T-helper 2 cell (primary cell): ENCODE measurements at places on chromosomes 11 and 22.

GRCh38 chr11:2363130-2363529 lies 14.0 kb upstream of the CD81 start:
- DNase-seq: no peak

DNA sequence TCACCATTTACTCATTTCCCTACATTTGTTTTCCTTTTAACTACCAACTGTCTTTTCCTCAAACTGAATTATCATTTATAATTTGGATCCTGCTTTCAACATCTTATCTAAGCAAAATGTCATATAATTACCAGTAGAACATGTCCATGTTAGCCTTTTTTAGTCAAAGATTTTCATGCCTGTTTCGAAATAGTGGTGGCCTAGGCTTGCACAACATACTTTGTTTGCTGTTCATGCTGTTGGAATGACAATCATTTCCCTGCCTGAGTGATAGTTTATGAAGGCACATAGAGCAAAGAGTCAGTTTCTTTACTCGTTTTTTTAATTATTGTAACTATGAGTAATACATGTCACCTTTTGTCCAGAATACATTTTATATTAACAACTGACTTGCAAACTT lies 144.3 kb upstream of the ANO3 start:
- DNase-seq: no peak

- no peak for DNase-seq
These were observed 135.9 kb upstream of the KIRREL3 start for GRCh38 chr11:127136438-127136837.

DNA sequence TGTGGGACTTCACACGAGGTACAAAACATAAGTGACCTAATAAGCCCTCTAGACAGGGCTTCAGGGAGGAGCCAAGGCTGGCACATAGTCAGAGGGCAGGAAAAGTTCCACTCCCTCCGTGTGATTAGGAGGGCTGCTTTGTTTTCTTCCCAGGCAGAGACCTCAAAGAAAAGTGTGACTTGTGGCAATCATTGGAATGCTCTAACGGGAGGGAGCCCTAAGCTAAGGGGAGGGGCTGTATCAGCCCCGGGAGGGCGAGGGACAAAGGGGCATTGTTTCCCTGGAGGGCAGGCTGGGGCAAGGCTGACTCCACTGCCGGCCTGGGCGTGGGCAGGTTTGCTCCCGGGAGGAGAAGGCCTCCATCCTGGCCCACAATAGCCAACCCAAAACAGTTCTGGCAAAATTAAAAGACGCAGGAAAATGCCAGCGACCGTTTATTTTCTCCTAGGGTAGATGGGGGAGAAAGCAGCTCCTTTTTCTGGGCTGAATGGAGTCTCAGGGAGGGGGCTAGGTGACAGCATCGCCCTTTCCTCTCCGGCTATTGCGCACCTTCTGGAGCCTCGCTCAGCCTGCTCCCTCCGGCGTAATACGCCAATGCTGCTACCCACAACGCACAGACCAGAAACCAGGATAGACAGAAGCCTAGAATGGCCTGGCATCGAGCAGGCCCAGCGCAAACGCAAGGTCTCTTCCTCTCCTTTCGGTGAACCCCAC lies 60.2 kb downstream of the ENDOD1 start:
- DNase-seq: no peak

DNA sequence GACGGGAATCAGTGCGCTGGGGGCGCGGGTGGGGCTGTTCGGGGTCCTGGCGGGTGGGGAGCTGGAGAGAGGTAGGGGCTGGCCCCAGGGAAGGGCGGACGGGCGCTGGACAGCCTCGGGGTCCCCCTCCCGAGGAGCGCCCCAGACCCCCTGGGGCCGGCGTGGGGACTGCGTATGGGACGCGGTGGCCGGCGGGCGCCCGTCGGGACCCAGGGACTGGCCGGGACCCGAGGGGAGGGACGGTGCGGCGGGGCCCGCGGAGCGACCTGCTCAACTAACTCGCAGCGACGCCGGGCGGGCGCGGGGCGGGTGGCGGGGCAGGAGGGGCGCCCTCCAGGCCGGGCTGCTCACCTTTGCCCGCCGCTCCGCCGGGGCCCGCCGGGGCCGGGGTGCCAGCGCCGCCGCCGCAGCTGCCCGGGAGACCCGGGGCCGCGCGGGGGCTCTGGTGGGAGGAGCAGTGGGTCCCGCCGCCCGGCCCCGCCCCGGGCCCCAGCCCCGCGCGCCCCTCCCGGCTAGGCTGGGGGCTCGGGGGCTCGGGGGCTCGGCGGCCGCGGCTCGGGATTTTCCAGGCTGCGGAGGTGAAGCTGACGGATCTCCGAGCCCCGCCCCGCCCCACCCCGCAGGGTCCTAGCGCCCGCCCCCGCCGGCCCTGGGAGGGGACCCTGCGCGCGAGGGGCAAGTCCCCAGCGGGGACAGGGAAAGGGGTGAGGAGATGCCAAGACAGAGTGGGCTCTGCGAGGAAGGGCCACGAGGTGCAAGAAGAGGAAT lies 12.3 kb downstream of the STARD10 start:
- DNase-seq: peak; percentile 61

- DNase-seq: no peak
These were observed 9.6 kb upstream of the CD248 start for GRCh38 chr11:66326261-66327111.

GRCh38 chr22:46678785-46679700 lies 58.9 kb downstream of the GRAMD4 start:
- DNase-seq: no peak

GRCh38 chr11:120950880-120951279 lies 73.0 kb upstream of the TBCEL start:
- no peak for DNase-seq

GRCh38 chr11:70067036-70067435 lies 11.1 kb upstream of the ANO1 start:
- DNase-seq: no peak

DNA sequence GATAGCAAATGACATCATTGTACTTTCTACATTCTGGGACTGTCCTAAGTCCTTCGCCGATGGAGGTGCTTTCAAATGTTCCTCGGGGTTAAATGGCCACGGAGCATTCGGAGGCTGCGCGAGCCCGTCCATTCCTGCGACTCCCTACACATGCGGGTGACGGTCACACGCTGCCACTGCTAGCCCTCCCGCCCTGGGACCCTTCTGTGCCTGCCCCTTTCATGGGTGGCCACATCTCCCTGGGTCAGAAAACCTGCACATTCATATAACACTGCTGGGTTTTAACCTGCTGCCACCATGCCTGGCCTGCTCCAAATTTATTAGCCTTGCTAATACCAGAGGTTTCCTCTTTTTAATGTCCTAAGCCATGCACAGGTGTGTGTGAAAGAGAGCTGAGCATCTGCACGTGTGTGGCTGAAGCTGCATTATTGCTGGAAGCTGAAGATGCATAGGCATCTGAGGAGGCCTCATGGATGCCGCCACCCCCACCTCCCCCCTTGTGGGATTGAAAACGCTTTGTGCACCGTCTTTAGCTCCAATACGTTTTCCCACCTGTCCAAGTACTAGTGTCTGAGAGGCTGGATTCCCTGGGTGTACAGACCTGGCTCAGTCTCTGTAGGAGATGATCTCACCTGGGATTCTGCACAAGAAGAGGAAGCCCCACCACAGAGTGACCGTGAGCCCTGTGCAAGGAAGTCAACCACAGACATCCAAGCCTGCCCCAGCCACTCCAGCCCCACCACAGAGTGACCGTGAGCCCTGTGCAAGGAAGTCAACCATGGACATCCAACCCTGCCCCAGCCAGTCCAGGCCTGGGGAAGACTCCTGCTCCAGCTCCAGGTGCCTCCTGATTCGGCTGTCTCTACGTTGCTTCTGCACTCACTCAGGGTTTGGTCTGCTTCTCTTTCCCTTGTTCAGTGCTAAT lies 626.4 kb downstream of the BRD1 start:
- DNase-seq: no peak

DNA sequence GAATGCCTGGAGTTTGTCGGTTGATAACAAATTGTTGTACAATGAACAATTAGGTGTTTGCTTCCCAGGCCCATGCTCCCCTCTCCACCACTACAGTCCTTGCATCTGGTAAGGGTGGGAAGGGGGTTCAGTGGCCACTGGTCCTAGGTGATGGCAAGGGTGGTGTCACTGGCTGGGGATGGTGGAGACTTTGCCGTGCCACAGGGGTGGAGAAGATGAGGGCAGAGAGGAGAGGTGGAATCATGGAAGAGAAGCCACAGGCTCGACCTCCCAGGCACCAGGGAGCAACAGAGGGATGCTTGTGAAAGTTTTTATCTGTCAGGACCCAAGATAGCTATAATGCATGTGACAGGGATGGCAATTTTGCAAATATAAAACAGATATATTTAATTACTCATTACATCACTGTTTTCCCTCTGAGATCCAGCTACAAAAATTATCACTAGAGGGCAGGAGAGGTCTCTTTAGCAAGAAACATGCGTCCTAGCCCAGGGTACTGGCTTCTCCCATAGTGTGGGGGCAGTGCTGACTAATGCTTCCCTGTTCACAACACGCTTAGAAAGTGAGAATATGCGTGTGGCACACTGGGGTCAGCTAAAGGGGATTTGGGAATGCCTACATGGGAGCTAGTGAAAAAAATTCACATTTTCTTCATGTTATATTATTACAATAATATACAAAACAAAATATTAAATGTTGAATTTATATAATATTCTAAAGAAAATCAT lies 49.0 kb upstream of the AMPD3 start:
- peak; percentile 29 for DNase-seq

- no peak for DNase-seq
These were observed 261.9 kb upstream of the LUZP2 start for GRCh38 chr11:24234822-24235508.

DNA sequence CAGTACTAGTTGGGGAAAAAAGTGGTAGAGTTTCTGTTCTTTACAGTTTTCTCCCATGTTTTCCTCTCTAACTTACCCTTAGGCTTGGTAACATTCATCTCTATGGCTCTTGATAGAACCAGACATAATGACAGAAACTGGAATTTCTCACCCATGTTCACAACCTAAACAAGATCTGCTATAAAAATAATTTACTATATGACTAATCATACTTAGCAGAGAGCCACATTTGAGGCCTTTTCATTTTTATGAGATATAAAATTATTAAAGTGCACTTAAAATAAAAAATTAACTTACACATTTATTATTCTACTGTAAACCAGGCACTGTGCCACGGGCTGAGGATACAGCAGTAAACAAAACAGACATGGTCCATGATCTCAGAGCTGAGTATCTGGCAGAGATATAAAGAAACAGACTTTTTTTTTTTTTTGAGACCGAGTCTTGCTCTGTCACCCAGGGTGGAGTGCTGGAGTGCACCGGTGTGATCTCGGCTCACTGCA lies 98.1 kb downstream of the GAB2 start:
- no peak for DNase-seq

- DNase-seq: no peak
These were observed 12.9 kb downstream of the OLFML1 start for GRCh38 chr11:7498193-7498592.

DNA sequence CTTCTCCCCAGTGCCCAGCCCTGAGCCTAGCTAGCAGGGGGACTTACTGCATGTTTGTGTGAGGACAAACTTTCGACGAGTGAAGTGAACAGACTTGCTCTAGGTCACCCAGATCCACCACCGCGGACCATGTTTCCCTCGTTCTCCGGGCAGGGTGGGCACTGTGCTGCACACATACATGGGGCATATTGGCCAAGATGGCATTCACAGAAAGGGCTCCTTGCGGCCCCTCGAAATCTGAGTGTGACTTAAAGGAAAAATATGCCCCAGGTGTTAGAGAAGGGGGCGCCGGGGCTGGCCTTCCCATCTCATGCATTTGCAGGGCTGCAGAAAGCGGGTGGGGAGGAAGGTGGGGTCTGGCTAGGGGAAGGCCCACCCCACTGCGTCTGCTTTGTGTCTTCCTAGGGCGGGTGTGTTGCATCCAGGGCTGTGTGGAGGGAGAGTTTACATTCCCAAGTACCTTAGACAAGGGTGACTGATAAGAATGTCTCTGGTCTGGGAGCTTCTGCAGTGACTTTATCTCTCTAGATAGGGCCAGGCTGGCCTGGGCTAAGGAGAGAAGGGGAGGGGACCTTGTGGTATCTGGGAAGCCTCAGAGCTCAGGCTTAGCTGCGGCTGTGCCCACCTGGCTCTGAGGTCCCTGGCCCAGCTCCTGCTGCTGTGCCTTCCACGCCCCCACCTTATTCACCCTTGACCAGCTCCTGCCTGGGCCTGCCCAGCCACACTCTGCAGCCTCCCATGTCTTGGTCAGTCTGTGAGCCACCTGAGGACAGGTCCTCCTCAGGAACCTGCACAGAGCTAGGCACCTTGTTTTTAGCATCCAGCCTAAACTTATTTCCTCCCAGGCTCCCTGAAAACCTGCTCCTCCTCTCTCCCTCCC lies 45.8 kb downstream of the LRRC32 start:
- DNase-seq: no peak

DNA sequence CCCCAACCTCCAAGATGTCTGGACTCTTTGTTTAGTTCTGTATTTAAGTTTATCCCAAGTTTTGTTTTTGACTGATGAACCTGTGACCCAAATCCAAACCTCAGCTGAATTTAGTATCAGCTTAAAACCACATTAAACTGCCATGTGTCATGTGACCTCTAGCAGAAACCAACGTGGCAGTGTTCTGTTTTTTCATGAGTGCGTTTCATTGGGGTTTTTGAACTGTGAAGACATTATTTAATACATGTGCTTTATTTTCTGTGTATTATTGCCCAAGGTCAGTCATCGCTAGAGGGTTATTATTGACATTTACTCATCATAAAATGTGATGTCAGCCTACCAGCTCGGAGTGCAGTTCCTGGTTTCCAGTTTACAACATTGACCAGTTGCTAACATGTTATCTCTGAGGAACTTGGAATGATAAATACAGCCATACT lies 1.8 kb downstream of the TLCD5 start:
- DNase-seq: no peak

DNA sequence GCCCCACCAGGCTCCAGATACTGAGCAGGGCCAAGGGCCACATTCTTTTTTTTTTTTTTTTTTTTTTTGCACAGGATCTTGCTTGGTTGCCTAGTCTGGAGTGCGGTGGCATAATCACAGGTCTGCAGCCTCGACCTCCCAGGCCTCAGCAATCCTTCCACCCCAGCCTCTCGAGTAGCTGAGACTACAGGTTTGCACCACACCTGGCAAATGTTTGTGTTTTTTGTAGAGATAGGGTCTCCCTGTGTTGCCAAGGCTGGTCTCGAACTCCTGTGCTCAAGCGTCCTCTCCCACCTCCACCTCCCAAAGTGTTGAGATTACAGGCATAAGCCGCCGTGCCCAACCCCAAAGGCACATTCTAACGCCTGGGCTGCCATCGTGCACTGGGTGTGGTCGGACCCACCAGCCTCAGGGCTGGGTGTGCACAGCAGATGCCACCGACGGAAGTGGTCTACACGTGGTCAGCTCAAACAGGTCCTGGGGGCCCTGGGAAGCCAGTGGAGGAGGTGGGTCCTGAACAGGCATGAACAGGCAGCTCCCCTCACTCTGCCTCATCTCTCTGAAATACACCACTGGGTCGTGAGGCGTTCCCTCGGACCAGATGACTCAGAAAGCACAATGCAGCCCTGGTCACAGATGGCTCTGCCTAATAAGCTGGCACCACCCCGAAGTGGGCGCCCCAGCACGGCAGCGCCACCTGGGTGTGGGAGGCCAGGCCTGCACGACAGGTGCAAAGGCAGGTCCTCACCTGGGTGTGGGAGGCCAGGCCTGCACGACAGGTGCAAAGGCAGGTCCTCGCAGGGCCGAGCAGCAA lies 5.1 kb upstream of the B4GALNT4 start:
- peak; percentile 64 for DNase-seq
